ENCODE measurements at places on chromosomes 4 and X.

DNA sequence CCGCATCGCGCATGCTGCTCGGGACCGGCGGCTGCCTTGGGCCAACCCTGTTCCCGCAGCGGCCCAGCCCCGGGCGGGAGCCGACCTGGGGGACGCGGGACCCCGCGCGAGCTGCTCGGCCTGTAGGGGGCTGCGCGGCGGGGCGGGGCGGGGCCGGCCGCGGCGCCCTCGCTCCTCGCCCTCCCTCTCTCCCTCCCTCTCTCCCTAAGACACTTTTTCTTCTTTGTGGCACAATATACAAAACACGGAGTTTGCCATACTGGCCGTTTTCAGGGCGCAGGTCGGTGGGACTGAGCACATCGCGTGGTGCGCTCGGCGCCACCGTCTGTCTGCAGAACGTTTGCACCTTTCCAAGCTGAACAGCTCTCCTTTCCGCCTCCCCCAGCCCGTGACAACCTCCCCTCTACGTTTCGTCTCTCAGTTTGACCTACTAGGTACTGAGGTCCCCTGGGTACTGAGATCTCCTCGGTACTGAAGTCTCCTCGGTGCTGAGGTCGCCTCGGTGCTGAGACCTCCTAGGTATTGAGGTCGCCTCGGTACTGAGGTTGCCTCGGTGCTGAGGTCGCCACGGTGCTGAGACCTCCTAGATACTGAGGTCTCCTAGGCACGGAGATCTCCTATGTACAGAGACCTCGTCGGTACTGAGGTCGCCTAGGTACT, 261.1 kb upstream of the PLCXD1 start:
- DNase-seq, result no peak

GRCh38 chr4:186345184-186345583, 79.2 kb downstream of the F11 start:
- no peak for DNase-seq

- DNase-seq, result no peak
Observed at GRCh38 chrX:25016938-25017598, 1.3 kb upstream of the ARX start.

DNA sequence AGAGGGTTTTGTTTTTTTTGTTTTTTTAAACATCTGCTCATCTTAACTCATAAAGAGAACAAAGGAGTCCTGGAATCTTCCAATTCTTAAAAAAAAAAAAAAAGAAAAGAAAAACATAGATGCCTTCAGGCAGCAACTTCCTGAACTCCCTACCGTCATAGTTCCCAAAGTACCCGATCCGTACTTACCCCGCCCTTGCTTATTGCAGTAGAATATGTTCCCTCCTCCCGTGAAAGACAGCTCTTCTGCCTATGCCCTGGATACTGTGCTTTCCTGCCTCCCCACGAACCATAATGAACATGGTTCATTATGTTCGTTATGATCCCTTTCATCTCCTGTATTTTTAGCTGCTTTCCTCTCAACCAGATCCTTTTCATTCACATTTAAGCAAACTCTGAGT, 40.3 kb downstream of the KLHL5 start:
- DNase-seq, result no peak

- DNase-seq, result no peak
Observed at GRCh38 chrX:1946974-1947373, 332.1 kb downstream of the ASMT start.

- DNase-seq, result no peak
Observed at GRCh38 chr4:1329408-1330371, 17.3 kb upstream of the UVSSA start.

GRCh38 chrX:155009994-155010472, 12.5 kb downstream of the F8 start:
- DNase-seq, result no peak

DNA sequence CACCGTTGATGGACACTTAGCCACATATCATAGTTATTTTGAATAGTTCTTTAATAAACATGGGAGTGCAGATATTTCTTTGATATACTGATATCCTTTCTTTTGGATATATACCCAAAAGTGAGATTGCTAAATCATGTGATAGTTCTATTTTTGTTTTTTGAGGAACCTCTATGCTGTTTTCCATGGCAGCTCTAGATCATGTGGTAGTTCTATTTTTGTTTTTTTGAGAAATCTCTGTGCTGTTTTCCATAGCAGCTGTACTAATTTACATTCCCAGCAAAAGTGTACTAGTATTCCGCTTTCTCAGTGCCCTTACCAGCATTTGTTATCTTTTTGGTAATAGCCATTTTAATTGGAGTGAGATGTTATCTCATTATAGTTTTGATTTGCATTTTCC, 3.6 kb downstream of the SH3BGRL start:
- DNase-seq, result no peak

- DNase-seq, result no peak
Observed at GRCh38 chr4:155854582-155855226, 11.4 kb downstream of the ASIC5 start.

- no peak for DNase-seq
Observed at GRCh38 chrX:121649417-121649816, 602.0 kb downstream of the GLUD2 start.

- no peak for DNase-seq
Observed at GRCh38 chr4:4422856-4423499, 36.1 kb downstream of the NSG1 start.

GRCh38 chr4:171588051-171588545, 225.1 kb upstream of the GALNTL6 start:
- no peak for DNase-seq

- DNase-seq, result no peak
Observed at GRCh38 chrX:136863826-136864225, 16.7 kb downstream of the RBMX start.

DNA sequence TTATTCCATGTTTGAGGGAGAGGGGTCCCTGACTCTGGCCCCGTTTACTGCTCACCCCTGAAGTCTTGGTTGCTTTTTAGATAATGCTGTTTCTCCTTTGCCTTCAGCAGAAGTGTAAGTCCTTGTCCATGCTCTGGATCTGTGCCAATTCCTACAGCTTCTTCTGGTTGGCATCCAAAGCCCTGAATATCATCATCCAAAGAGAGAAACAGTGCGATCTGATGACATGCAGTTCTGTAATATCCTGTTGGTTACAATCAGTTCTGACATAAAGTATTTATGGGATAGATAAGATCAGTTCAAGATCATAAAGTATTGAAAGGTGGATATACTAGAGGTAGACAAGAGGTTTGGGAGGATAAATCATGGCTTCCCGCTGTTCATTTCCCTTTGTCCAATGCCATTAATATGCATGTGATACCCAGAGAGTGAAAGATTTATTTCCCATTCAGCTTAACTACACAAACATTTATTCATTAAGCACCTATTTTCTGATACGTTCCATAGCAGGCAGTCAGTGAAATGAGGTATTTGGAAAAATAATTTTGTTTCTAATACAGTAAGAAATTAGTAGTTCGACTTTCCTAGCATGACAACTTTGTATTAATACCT, 53.2 kb upstream of the TMEM150C start:
- DNase-seq, result no peak

DNA sequence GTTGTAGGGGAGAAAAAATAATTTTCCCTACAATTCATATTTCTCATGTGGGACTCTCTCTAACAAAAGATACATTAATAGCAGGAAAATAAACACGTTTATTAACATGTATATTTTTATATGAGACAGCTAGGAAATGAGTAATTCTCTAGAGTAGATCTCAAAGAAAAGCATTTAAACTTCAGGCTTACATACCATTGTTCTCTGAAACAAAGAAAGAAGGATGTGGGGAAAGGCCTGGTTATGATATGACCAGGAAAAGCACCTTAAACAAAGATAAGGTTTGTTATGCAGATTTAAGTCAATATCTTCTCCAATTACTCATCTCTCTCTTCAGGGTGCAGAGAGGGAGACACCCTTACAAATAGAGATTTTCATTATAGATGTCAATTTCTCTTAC, 131.3 kb downstream of the SLC7A11 start:
- DNase-seq, result no peak

GRCh38 chrX:18889346-18890048, 94.4 kb downstream of the PHKA2 start:
- DNase-seq, result no peak

DNA sequence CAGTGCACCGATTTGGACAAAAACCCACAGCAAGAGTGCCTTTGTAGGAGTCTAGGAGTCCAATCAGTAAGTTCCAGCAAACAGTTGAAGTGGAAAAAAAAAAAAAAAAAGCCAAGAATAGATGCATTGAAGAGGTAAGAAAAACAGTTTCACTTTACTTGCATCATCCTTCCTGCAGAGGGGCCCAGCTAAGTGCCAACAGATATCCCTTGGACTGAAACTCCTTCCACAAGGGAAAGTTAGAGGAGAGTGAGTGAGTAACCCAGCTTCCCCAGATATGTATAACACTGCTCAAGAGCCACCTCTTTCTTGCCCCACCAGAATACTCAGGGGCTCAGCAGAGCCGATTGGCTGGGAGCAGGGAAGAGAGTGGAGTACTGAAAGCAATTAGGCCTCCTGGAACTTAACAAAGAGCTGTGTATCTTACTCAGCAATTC, 617.7 kb upstream of the SMIM31 start:
- DNase-seq, result no peak

DNA sequence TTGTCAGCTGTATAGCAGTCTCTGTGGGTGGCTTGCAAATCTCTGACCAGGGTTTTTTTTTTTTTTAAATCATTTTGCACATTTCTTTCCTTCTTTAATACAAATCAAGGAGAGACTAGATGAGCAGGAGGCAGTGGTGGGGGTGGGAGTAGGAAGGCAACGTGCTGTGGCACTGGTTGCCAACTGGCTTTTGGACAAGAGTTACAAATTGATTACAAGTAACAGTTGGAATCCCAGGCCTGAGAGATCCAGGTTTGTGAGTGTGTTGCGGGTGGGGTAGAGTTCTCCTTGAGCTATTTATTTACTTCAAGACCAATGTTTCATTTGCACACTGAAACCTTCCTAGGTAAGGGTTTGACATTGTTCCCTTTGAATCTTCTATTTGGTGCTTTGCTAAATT, 325.3 kb downstream of the AFF2 start:
- DNase-seq, result no peak

DNA sequence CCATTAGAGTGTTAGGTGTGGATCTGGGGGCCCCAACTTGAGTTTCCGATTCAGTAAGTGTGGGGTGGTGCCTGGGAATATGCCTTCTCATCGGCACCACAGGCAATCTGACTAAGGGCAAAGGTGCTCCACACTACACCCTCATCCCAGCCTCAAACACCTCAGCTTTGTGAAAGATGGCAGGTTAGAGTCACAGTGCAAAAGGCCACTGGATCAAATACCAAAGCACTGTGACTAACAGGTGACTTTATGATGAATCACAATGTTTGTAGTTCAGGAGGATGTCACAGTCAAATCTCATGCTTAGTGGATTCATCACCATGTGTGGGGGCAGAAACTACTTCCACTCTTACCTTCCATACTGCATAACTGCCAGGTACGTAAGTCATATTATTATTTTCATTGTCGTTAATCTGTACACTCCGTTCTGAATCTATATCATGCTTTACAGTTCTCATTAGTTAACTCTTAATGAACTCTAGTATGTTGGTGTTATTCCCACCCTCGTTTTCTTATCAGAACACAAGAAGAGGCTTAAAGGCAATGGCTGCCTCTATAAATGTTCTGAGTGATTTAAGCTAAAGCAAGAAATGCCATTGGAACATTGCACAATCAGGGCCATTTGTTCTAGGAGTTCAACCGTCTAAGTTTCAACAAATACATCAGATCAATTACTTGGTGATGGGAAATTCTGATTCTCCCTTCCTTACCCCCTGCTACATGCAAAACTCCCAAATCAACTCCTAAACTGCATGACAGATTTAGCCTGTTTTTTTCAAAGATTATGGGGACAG, 50.2 kb downstream of the PRKG2 start:
- DNase-seq, result no peak

DNA sequence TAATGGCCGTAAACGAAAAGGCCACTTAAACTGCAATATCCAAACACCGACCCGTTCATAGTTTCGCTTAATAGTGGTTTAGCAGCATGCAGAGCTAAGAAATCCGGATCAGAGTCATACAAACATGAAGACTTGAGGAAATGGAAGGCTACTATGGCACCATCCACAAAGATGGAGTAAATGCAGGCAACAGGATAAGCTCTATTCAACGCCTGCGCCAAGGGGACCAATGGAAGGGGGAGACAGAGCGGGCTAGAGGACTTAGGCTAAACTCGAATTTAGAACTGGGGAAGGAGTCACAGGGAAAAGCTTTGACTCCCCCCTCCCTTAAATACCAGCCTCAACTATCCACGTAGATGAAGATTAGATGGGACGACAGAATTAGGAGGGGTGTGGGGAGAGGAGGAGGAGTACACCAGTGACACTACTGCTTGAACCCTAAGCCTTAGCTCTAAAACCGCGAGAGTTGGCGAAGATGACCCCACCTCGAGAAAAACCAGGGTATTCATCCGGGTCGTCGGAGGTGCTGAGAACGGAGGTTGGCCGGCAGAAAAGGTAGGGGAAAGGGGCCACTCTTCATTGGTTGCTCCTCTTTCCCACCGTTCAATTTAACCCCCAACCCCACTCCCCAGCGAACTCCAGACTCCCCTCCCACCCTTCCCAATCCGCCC, 3.5 kb downstream of the HUWE1 start:
- no peak for DNase-seq

GRCh38 chrX:44914532-44915198, 41.7 kb downstream of the KDM6A start:
- DNase-seq, result no peak

DNA sequence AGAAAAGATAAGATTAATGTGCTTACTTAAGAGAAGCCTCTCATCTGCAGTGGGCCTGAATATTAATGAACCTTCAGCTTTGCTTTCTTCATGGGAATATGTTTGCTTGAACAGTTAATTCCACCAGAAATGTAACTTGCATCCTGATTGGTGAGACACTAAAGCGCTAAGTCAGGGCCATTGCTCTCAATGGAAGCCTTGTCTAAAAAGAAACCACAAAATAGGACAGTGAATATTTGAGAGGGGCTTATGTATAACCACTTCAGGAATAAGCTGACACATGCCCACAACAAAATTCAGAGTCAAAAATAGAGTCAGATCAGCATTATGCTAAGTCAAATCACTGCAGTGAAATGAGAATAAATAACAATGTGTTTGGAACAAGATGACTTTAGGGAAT, 1125.8 kb downstream of the STIM2 start:
- no peak for DNase-seq

- DNase-seq, result no peak
Observed at GRCh38 chr4:121742794-121743193, 22.2 kb downstream of the SMIM43 start.

- DNase-seq, result no peak
Observed at GRCh38 chr4:110514889-110515479, 39.0 kb downstream of the ENPEP start.

DNA sequence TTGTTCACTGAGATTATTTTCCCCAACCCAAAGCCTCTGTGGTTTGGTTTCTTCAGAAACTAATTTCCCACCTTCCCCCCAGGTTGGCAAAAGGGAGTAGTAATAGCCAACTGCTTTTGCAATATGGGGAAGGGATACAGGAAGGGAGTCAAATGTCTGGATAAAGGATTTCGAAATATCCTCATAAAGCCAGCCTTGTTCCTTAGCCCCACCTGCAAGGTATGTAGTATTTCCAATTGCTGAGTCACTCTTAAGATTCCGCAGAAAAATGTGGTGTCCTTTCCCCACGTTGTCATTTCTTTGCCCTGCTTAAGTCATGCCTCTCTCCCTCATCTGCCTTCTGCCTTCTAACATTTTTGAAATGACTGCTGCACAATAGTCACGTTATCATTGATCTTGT, 138.8 kb upstream of the DCAF8L1 start:
- DNase-seq, result no peak

- DNase-seq, result no peak
Observed at GRCh38 chr4:74583089-74583700, 138.3 kb downstream of the AREG start.

- DNase-seq, result no peak
Observed at GRCh38 chr4:37951461-37952352, 8.5 kb upstream of the PTTG2 start.

Data from stimulated activated CD4-positive, alpha-beta T cell treated with anti-CD3 and anti-CD28 coated beads, Interleukin-1b, Interleukin-23, amount 100 ng/mL, for 1 hour (primary cell).